Osteoblast (primary cell): ENCODE measurements at places on chromosomes 3 and 15. TPM values are rescaled to one million over a fixed set of nuclear protein-coding genes. Genes with fewer than 3 reads are reported as not detected.

DNA sequence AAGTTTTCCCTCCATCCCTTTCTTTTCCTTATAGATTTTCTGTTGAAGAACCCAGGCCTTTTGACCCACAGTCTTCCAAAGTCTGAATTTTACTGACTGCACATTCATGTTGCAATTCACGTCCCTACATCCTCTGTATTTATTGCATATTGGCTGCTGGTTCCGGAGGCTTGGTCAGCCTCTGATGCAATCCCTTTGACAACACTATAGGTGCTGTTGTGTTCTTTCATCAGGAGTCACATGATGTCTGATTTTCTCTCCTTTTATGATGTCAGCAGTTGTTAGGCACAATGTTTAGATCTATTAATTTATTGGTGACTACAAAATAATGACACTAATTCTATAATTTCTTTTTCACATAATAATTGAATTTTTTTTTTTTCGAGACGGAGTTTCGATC lies 8.7 kb downstream of the CYP1A1 start:
- DNase-seq = no peak
- H3K4me3 ChIP-seq = no peak overlapping the region
- no peak overlapping the region for H3K27ac ChIP-seq
- no peaks in the 10 kb centered on the region for H3K4me1 ChIP-seq
- H3K27me3 ChIP-seq = peaks cover 11% of the 10 kb centered on the region
- no peaks in the 10 kb centered on the region for H3K36me3 ChIP-seq

- H3K4me1 ChIP-seq = no peaks in the 10 kb centered on the region
- H3K27ac ChIP-seq = no peak within 1 kb of the TSS
- peak within 1 kb of the TSS; percentile 48 for H3K4me3 ChIP-seq
- peak; percentile 71 for DNase-seq
- H3K36me3 ChIP-seq = no peaks in the 10 kb centered on the region
Observed at GRCh38 chr3:45795882-45796765, at the start of gene SLC6A20. TSS of gene SLC6A20 (minus strand) at chr3:45796536. CDS start at chr3:45796419, 117 bp downstream.

- peaks cover 6% of the 10 kb centered on the region for H3K36me3 ChIP-seq
- H3K4me3 ChIP-seq = no peak overlapping the region
- H3K27ac ChIP-seq = no peak overlapping the region
- no peak for DNase-seq
Observed at GRCh38 chr15:101038327-101039003, 119.3 kb downstream of the LRRK1 start.

SCAANT1 gene
- total RNA-seq = not detected in 2 replicates
